ENCODE measurements at places on chromosomes 3 and 15.
A peak's percentile ranks its signal among the peaks of the same experiment; 100 is the strongest.

DNA sequence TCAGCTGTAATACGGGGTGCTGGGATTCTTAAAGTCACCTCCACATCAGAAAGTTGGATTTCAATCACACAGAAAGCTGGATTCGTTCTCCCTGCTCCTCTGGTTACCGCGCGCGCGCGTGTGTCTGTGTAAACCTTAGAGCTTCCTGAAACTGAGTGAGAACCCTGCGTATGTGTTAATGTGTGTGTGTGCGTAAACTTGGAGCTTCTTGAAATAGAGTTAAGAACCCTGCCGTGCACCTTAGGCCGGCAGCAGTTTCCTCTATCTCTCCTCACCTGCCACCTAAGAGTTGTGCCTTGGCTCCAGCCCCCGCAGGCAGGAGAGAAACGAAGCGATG, 531 bp downstream of the LZTFL1 start:
- peak overlapping the region; percentile 30 for H3K27ac ChIP-seq
- peak overlapping the region; percentile 91 for H3K4me3 ChIP-seq
- H3K27me3 ChIP-seq = no peaks in the 10 kb centered on the region
- H3K4me1 ChIP-seq = no peaks in the 10 kb centered on the region

DNA sequence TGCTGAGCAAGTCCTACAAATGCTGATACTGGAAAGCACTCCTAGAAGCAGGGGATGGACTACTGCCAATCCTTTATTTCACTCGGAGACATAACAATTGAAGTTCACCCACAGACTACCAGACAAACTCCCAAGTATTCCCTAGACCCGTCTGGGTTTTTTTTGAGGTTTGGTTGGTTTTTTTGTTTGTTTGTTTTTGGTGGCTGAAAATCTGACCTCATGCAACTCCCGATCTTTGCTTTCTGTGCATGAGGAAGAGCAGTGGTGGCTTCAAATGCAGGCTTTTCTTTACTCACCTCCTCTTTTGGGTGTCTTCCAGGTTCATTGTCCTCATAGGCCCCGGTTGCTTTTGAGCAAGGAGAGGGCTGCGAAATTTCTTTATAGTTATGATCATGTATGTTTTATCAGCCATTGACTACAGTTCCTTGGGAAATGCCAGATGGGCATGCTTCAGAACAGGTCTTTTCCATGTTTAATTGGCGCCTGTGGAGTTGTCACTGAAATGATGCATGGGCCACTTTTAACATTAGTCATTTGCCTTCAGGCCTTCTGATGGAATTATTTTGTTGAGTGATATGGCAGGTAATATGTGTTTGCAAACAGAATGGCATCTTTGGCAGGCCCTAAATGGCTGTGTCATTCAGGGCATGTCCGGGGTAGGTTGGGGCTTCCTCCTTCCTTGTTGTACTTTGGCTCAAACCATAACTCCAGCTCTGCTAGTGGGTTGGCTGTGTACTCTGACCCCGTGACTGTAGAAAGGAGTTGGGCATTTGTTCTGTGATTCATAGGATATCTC, 81.3 kb upstream of the ZBED2 start:
- DNase-seq = no peak
- no peaks in the 10 kb centered on the region for H3K27me3 ChIP-seq
- H3K36me3 ChIP-seq = no peaks in the 10 kb centered on the region
- H3K4me3 ChIP-seq = no peak overlapping the region
- H3K4me1 ChIP-seq = no peaks in the 10 kb centered on the region

- DNase-seq = no peak
- no peak overlapping the region for H3K4me3 ChIP-seq
- peak overlapping the region; percentile 93 for H3K27ac ChIP-seq
- H3K27me3 ChIP-seq = no peaks in the 10 kb centered on the region
- peaks cover 44% of the 10 kb centered on the region for H3K36me3 ChIP-seq
- H3K4me1 ChIP-seq = no peaks in the 10 kb centered on the region
These were observed 20.4 kb downstream of the TMEM43 start for GRCh38 chr3:14145236-14145635.

DNA sequence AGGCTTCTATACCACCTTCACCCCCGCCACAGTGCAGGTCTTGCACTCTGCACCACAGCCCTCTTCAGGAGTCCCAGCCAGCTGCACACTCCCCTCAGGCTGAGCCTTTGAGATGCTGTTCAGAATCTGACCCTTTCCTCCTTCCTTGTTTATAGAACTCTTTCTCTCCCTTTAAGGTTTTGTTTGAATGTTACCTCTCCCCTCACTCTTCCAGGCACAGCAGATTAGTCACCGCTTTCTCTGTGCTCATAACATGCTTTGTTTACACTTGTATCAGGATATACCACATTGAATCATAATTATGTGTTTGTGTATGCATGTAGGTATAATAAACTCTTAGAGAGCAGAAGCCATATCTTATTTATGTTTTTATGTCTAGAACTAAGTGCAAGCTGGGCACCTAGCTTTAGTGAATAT, 168.4 kb upstream of the BCL6 start:
- no peak for DNase-seq
- no peak overlapping the region for H3K27ac ChIP-seq
- no peaks in the 10 kb centered on the region for H3K36me3 ChIP-seq
- no peaks in the 10 kb centered on the region for H3K27me3 ChIP-seq
- no peak overlapping the region for H3K4me3 ChIP-seq

DNA sequence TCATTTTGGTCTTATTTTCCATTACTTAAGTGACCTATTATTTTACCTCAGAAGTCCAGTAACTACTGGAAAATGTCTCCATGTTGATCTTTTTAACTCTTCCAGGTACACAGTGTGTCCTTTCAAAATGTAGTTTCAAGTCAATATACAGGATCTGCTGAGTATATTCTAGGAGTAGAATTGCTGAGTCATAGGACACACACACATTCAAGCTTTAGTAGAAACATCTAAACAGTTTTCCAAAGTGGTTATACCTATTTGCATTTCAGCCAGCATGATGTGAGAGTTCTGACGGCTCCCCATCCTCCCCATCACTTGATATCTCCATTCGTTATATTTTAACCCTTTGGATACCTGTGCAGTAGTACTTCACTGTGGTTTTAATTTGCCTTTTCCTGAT, 271.9 kb downstream of the MCTP2 start:
- H3K36me3 ChIP-seq = no peaks in the 10 kb centered on the region
- H3K4me1 ChIP-seq = no peaks in the 10 kb centered on the region
- H3K27me3 ChIP-seq = no peaks in the 10 kb centered on the region
- no peak overlapping the region for H3K4me3 ChIP-seq

GRCh38 chr3:126114443-126115386, 30.8 kb upstream of the SLC41A3 start:
- no peak overlapping the region for H3K4me3 ChIP-seq
- no peaks in the 10 kb centered on the region for H3K36me3 ChIP-seq
- no peak overlapping the region for H3K27ac ChIP-seq
- H3K27me3 ChIP-seq = no peaks in the 10 kb centered on the region
- H3K4me1 ChIP-seq = no peaks in the 10 kb centered on the region
- no peak for DNase-seq

DNA sequence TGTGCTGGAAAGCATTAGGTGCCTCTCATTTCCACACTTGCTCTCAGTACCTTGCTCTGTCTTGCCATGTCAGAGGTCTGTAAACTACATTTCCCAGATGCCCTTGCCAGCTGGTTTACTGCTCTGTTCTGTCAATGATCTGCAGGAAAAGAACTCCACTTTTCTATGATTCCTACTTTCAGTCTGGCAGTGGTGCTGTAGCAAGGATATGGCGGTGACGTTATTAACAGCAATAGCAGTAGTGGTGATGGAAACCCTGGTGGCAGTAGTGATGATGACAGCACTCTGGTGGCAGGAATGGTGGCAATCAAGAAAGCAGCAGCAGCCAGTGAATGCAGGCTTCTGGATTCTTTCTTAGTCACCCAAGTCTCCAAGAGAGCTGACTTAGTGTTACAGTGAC, 665.2 kb downstream of the DIPK2A start:
- H3K4me1 ChIP-seq = no peaks in the 10 kb centered on the region
- DNase-seq = no peak
- no peak overlapping the region for H3K27ac ChIP-seq
- no peak overlapping the region for H3K4me3 ChIP-seq
- H3K36me3 ChIP-seq = no peaks in the 10 kb centered on the region

DNA sequence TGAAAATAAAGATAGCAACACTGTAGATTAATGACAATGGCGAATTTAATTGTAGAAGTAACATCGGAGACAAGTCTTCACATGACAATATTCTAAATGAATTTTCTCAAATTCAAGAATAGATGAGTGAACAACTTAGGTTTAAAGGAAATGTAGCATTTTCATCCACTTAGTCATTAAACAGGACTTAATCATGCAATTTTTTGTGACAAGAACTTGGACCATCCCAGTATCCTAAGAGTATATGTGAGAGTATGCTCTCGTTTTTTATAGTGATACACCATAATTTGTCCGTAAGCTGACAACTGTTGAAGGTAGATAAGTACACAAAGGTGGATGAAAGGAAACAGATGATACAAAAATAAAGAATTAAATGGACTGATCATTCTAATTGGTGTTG, 81.5 kb downstream of the DLG1 start:
- no peak overlapping the region for H3K27ac ChIP-seq
- no peaks in the 10 kb centered on the region for H3K4me1 ChIP-seq
- H3K4me3 ChIP-seq = no peak overlapping the region

All from right atrium auricular region (tissue), 2 donors.